ENCODE measurements at places on chromosomes 1 and 21.

- DNase-seq = no peak
Measured at GRCh38 chr1:13832536-13832935, 132.5 kb downstream of the PRDM2 start.

DNA sequence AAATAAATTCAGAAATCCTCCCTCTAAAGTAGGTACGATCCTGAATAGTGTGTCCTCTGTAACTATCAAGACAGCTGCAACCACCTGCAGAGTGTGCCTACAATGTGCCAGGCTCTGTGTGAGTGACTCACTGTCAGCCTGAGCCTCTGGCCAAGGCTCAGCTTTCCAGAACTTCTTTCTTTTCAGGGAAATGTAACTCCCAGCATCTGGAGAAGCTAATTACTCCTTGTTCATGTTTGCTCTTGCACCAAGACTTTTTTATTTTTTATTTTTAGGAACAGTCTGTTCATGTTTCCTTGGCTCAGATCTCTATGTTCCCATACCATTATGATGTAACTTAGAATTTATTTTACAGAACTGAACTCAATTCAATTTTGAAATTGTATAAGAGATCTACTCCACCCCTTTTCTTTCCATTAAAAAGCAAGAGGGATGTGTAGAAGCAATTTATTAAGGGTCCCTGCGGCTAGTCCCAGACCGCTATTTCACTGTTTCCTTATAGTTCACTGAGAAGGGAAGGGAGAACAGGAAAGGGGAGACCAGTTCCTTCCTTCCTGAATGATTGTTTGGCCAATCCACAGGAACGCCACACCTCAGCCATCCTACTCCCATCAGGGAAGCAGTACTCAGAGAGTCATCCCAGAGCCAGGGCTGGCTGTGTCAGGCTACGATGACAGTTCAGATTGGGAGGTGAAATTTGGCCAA is 112.4 kb upstream of the ZNF648 start:
- DNase-seq = peak; percentile 82

DNA sequence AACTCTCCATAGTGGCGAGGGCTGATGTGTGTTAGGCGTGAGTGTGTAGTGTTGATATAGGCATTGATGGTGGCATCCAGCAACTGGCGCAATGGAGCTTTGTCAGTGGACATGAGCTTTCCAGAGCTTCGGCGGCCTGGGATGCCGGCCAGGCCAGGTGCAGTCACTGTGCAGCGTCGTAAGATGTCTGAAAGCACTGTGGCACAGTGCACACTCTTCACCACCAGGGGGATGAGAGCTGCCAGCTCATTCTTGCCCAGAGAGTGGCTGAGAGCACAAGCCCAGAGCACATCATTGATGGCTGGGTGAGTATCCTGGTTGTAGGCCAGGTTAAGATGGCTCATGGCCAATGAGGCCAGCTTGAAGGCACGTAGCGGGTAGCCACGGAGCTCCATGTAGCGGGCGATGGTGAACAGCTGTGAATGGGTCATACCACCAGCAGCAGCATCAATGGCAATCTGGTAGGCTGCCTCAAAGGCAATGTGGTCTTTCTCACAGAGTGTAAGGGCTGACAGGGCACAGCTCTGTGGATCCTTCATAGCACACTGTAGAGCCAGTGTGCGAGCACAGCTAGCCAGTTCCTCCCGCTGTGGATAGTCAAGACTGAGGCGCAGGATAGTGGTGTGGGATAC is 6.7 kb downstream of the UROD start:
- no peak for DNase-seq

DNA sequence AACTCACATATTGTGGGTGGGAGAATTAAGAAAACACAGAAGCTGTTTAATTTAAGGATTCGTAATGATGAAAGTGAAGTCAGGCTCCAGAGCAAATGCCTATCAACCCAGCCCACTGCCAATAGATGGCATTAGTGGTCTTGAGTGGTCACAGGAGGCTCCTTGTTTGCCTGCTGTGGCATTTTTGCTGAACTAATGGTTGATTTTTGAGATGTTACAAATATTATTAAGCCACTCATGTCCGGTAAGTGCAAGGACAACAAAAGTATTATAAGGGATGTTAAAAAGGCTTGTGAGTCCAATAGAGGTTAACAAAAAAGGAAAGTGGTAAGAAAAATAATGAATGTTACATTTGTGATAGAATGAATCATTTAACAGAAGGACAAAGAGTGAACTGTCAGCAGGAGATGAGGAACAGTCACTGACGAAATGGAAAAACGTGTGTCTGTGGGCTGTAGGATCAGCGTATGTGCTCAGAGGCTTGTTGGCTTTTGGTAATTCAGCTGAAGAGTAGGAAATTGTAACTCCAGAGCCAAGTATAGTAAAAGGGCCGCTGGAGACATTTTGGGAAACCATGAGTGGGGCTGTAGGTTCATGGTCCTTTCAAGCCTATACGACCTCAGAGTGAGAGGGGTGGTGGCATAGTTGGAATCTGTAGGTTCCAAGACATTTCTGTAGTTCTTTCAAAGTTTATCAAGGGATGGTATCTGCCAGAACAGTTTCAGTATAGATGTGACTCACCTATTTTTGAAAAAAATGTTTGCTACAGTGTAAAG is 11.2 kb downstream of the SFT2D2 start:
- no peak for DNase-seq

DNA sequence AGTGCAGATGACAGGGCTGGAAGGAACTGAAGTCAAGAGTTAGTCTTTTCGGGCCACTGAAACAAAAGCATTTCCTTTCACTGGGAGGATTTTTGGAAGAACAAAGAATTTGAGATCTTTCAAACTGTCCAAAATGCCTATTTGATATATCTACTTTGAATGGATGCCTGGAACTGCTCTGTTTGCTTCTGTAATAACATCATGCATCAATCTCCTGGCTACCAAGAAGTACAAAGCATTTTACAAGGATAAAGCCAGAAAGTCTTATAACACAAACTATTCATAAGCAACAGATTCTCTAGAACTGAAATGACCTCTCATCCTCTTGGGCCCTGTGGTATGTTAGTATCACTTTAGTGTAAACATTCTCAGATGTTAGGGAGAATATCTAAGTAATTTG is 18.2 kb upstream of the RHOU start:
- DNase-seq = no peak

DNA sequence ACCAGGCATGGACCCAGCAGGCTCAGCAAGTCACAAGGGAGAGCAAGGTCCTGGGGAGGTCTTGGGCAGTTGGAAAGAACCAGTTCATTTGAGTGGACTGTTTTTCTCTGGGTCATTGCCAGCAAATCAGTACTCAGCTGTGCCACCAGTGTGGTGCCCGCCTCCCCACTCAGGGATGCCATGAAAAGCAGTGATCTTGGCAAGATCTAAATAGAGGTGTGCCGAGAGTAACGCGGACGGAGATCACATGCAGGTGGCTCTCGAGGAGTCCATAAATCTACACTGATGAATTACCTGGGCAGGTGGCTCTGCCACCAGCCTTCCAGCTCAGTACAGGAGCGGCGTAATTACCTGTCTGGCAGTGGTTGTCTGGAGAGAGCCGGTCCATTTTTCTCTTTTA is 642.2 kb downstream of the PTPRU start:
- no peak for DNase-seq

- no peak for DNase-seq
Measured at GRCh38 chr1:4526747-4527146, 127.7 kb upstream of the AJAP1 start.
